ENCODE measurements at places on chromosomes 6 and 20.

DNA sequence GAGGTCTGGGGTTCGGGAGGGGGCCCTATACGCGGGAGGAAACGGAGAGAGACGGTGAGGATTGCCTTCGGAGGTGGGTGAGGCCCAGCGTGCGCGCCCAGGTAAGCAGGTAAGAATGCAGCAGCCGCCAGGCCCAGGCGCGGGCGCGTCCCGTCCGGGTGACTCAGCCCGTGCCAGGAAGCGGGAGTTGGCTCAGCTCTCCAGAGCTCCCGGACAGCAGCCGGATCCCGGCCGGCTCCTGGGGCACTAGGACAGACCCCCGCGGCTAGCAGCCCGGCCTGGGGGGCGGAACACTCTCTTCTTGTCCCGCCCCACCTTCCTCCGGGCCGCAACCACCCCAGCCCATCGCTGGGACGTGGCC lies 1.5 kb upstream of the MDFI start:
- no peak for DNase-seq

DNA sequence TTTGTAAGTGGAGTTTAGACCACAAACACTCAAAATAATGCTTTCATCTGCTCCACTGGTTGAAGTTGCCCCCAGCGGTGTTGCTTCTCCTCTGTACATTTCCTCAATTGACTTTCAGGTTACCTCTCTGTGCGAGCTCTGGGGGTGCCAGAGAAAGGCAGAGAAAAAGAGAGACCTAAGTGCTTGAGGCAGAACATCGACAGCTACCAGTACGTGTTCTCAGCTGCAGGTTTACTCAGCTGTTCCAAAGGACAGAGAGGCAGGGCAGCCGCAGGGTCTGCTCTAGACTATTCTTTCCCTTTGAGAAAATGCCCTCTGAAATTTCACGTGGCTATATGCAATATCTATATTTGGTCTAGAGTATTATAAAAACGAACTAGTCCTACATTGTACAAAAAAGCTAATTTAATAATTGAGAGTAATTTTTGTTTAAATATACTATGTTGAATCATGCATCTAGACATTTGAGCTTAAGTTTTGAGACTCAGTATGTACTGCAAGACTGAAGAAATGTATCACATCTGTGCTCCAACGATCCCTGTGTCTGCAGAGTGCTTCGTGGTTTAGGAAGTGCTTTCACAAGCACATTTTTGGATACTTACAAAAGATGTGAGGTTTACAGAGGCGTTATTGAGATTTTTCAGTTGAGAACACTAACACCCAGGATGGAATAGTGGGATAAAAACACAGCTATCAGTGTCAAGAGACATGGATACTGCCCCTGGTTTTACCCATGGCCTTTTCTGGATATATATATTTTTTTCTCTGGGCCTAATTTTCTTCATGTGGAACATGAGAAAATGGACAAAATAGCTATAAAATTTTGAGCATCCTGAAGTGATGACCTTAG lies 453.6 kb upstream of the FLRT3 start:
- no peak for DNase-seq

DNA sequence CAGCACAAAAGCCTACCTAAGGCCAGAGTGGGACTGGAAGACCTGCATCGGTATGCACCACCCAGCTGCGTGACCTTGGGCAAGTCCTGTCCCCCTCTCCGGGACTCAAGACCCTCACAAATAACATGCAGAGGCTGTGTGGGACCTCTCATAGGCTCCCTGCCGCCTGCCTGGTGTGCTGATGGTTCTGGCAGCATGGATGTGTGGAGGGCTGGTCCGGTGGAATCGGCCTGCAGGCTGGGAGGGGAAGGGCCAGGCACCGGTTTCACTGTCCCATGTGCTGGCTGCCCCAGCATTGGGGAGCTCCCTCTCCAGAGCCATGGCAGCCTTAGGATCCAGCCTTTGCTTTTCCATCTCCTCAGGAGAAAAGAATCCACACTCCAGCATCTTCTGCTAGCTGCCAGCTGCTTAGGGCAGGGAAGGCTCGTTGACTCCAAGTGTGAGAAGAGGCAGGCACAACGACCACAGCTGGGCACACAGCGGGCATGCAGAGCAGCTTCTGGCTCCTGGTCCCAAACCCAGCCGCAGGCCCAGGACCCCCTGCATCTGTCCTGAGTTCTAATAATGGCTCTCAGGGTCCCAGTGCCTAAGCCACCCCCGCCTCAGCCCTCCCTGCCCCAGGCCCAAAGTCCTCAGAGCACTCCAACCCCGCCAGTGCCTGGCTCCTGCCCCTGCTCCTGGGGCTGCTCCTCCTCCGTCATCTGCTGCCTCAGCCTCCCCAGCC lies 32.5 kb downstream of the TFEB start:
- no peak for DNase-seq

- no peak for DNase-seq
Observed at GRCh38 chr6:41336824-41337223, 1.4 kb downstream of the NCR2 start.

- DNase-seq: no peak
Observed at GRCh38 chr6:130676077-130676772, 151.0 kb upstream of the SMLR1 start.

GRCh38 chr6:18431581-18431980 lies 44.4 kb downstream of the RNF144B start:
- no peak for DNase-seq

DNA sequence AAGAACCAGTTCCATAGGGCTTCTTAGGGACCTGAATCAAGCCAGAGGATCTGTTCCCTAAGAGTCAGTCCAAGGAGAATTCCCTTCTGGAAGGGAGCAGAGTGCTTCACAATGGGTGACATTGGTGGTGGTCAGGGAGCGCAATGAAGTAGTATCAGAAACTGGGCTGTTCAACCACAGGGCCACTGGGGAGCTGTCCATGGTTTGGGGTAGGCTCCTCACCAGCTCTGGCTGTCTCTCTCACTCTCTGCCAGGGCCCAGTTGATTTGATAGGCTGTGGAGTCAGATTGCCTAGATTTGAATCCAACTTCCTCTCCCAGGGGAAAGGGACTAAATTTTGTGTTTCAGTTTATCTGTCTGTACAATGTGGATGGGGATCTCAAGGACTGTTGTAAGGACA lies 36.7 kb upstream of the CHD6 start:
- DNase-seq: no peak

GRCh38 chr6:47360388-47360787 lies 50.7 kb upstream of the TNFRSF21 start:
- no peak for DNase-seq

DNA sequence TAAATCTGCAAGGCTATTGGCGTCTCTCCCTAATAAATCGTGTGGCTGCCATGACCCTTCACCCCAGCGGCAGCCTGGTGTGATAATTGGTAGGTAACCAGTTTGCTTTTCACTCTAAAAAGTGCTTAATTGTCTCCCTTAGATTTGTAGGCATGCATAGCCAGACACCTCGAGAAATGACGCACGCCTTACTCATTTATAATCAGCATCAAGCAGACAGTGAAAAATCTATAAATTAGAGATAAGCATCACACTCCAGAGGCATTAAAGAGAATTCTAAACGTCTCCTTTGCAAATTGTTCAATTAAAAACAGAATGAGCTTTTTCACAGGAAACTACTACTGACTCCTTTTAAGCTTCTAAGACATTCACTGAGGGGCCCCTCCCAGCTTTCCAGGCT lies 110.2 kb upstream of the RPS6KA2 start:
- no peak for DNase-seq

DNA sequence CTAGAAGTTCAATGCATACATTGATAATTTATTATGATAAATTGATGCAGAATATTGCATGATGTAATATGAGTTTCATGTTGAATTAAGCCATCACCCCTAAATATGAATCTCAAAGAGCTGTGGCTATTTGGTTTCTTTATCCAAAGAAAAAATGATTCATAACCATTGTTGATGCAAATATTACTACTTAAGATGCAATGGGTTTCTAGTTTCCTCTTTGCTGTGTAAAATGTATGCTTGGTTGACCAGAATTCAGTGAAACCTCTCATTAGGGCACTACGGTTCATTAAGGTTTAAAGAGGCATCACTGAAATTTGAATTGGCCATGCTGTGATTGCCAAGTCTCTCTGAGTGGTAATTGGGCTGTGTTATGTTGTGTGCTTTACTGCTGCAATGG lies 492.5 kb upstream of the FLRT3 start:
- DNase-seq: no peak

DNA sequence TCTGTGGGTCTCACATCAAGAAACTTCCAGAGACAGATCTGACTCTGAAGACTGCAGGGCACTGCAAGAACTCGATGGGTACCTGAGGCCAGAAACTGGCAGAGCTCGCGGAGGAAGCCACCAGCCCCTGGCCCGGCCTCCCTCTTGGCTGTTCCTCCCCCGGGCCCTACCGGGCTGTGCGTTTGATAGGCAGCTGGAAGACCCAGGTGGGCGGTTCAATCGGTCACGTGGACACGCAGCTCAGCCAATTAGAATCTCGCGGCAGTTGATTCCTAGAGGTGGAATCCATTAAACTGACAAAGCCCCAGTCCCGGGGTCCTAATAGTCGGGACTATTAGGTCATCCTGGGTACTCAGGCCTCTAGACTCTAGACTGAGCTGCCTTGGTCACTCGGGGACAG lies 154.2 kb upstream of the PROKR2 start:
- DNase-seq: no peak

DNA sequence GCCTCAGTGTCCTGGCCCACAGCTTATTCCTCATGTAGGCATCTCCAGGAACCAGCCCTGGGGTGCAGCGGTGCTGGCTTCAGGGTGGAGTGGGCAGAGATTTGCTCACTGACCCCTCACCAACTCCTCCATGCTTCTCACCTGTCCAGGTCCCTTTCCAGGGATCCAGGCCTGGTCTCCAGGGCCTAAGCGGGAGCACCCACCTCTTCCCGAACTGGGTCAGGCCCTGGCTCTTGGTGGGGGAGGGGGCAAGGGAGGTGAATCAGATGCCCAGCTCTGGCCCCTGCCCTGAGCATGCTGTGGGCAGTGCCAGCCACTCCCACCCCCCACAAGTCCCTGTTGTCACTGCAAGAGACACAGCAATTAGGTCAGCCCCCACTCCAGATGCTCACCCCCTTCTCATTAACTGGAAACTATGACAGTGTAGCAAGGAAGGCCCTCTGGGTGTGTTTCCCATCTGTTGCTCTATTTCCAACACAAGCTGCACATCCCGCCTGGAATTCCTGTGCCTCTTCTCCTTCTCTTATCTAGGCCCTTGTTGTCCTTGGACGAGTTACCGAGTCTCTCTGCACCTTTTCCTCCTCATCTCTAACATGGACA lies 37.0 kb downstream of the MDFI start:
- DNase-seq: no peak

DNA sequence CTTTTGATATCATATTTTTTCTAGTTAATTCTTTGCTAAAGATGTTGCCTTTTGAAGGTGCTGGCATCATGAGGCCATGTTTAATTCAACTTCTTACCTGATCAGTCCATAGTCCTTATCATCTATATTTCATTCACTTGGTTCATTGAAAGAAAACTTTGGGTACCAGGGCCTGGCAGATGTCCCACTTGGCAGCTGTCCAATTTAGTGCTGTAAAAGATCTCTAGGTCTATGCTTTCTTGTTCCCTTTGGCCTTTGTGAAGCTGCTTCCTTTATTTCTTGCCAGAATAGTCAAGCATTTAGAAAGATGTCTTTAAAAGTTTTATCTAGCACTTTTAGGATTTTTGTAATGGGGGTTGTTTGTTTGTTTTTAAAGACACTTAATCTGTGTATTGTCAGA lies 61.7 kb upstream of the EYA4 start:
- no peak for DNase-seq

- DNase-seq: no peak
Observed at GRCh38 chr20:41571006-41571405, 47.2 kb downstream of the CHD6 start.

GRCh38 chr6:138242987-138243592 lies 24.8 kb upstream of the PBOV1 start:
- DNase-seq: no peak

DNA sequence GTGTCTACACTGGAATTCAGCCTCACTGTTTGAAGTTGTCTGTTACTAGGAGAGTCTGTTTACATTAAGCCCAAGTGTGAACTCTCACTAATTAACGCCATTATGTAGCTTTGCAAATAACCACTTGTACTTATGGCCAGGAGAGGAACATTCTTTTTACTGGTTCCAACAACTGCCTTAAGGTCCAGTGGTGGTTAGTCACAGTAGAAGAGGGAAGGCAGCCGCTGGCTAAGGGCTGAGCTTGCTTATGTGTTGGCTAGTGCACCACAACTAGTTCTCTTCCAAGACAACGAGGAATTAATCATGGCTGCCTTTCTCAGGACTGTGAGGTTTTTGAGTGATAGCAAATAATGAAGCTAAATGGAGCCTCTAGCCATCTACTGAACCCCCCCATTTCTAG lies 14.9 kb upstream of the SLC22A23 start:
- DNase-seq: no peak

- no peak for DNase-seq
Observed at GRCh38 chr6:123838505-123839234, 35.0 kb downstream of the NKAIN2 start.

- DNase-seq: no peak
Observed at GRCh38 chr6:159819932-159820640, 20.0 kb downstream of the PNLDC1 start.

DNA sequence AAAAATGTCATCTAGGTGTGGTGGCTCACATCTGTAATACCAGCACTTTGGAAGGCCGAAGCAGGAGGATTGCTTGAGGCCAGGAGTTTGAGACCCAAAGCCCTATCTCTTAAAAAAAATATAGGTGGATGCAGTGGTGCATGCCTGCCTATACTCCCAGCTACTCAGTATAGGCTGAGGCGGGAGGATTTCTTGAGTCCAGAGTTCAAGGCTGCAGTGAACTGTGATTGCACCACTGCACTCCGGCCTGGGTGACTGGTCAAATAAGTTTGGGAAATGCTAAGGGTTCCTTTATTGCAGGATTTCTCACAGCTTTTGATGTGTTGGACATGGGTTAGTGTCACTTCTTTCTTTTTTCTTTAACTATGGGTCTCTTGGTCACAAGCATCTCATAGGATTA lies 261.3 kb downstream of the PLCB1 start:
- no peak for DNase-seq

GRCh38 chr6:166902211-166902755 lies 54.1 kb downstream of the RNASET2 start:
- DNase-seq: no peak

- DNase-seq: no peak
Observed at GRCh38 chr6:141202626-141203025, 930.1 kb upstream of the GJE1 start.

DNA sequence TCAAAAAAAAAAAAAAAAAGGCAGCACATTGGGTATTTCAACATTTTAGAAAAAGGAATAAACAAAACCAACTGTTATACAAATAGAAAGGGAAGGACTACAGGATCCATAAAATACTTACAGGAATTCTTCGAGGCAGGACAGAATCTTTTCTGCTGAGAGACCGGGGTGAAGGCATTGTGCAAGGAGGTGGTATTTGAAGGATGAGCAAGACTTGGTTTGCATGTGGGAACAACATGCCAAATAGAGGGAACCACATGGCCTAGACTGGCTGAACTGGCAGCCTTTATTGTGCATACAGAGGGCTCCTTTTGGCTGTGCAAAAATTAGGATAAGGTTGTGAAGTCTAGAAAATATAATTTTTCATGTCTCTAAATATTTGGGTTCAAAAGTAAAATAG lies 62.9 kb downstream of the SCAND1 start:
- no peak for DNase-seq
